HS-27A (cell line): ENCODE measurements at places on chromosomes 11 and 22.

DNA sequence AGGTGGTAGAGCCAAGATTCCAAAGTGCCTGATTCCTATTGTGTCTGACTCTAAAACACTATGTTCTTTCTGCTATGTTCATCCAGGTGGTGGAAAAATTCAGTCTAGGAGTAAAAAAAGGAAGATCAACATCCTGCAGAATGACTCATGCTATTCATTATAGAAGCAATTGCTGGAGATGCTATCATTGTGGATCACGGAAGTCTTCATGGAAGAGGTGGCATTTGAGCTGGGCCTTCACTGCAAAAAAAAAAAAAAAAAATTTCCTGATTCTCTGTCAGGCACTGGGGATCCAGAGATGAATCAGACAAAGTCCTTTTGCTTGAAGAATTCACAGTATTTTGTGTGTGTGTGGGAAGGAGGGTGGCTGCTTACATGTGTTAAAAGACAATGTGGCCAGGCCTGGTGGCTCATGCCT is 1.4 kb upstream of the UVRAG start:
- DNase-seq: no peak

- DNase-seq: no peak
These were observed 24.1 kb upstream of the FEZ1 start for GRCh38 chr11:125519860-125520834.

GRCh38 chr11:68536706-68537105 is 76.2 kb downstream of the PPP6R3 start:
- no peak for DNase-seq

- no peak for DNase-seq
These were observed 78.2 kb downstream of the FAM76B start for GRCh38 chr11:95711162-95711944.

GRCh38 chr22:49676230-49676629 is 151.4 kb downstream of the BRD1 start:
- no peak for DNase-seq

- DNase-seq: no peak
These were observed 396.8 kb downstream of the GUCY1A2 start for GRCh38 chr11:106621484-106621883.

GRCh38 chr11:92384358-92384757 is 159.7 kb downstream of the FAT3 start:
- DNase-seq: no peak

GRCh38 chr22:27780161-27780575 is 21.4 kb downstream of the MN1 start:
- no peak for DNase-seq

GRCh38 chr11:501001-501682 is 5.9 kb downstream of the RNH1 start:
- DNase-seq: no peak

GRCh38 chr11:3434976-3435375 is 56.0 kb upstream of the ZNF195 start:
- no peak for DNase-seq

- no peak for DNase-seq
These were observed 43.1 kb upstream of the CCDC188 start for GRCh38 chr22:20193761-20194494.

- no peak for DNase-seq
These were observed 48.3 kb downstream of the DYNC2H1 start for GRCh38 chr11:103157542-103157941.

DNA sequence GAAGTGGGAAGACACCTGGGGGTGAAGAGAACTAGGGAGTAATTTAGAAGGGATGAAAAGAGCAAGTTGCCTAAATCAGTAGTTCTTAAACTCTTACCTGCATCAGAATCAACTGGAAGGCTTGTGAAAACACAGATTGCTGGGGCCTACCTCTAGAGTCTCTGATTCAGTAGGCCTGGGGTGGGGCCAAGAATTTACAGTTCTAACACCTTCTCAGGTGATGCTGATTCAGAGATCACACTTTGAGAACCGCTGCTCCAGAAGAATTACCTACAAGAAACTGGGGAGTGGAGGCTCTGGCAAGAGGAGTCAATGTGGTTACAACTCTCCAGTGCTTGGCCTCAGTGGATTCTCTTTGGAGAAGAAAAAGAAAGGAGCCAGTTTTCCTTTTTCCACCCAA is 128.7 kb downstream of the C11orf58 start:
- no peak for DNase-seq

GRCh38 chr11:61121192-61121831 is 19.0 kb downstream of the CD5 start:
- DNase-seq: no peak

DNA sequence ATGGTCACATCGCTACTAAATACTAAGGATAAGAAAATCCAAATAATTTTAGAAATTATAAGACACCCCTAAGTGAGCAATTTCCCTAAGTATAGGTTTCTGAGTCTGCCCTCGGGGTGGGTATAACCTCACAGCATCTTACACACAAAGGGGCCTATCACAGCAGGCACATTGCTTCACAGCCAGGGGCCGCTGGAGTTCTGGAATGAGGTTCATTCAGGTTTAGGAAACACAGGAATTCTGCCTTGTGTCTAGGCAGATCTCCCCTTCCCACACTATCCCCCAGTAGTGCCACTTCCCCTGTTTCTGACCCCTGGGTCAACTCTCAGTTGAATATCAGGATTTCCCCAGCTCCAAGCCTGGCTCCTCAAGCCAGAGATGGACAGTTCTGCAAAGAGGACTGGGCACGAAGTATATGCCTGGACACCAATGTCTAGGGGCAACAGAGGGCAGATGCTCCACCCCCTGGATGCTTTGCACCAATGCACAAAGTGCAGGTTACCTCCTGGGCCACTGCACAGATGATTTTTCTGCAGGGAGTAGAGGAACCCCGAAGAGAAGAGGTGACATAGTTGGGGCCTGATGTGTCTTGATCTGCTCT is 11.4 kb downstream of the TUBA8 start:
- no peak for DNase-seq

DNA sequence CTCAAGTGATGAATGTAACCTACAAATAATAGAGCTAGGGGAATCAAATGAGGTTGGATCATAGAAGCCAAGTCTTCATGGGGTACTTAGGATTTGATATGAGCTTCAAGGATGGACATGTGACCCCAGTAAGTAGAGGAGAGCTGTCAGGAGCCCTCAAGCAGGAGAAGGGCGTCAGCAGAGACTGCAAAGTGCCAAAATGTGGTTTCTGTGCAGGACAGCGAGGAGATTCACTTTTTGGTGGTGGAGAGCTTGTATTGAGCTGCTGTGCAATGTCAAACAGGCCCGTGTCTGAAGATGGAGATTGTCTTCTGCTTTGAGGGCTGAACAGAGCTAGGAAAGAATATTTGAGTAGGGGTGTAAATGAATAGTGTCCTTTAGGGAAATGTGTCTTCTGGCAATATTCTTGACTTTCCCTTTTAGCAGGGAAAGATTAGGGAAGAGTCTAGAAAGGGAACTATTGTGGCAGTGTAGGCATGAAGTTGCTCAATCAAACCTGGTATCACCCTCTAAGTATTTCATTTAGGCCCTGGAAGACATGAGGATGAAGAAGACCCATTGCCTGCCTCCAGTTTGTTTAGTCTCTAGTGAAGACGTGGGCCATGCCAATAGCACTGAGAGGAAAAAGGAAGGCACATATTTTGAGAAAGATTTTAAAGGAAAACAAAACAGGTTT is 31.2 kb upstream of the SORL1-AS1 start:
- no peak for DNase-seq

DNA sequence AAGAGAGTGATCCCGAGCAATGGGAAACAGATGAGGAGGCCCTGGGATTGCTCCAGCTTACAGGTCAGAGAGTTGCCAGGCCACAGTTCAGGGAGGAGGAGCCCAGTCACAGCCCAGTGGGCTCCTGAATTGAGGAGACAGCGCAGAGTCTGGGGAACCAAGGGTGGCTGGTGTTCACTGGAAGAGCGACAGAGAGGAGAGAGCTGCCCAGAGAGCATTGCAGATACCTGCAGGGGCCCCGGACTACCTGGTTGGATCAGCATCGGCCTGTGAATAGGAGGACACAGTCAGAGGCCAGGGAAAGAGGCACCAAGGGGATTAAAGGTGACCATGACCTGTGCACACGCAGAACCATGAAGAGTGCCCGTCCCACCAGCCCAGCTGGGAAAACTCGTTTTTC is 648.6 kb downstream of the TBC1D22A start:
- no peak for DNase-seq

DNA sequence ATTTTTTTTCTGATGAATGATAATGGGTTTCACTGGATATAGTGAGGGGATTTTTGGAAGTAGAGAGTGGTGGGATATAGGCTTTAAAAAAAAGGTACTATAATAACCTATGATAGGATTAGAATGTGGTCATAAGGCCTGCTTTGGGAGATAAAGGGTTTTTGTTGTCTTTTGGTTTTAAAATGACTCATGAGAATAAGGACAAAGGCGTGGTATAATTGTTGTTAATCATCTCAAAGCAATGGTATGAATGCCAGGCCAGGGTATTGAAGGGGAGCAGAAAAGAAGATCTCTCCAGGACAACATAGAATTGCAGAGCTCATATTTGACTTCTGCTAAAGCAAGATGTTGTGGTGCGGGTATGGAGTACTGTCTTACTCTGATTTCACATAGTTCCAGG is 579.4 kb downstream of the JRKL start:
- DNase-seq: no peak

DNA sequence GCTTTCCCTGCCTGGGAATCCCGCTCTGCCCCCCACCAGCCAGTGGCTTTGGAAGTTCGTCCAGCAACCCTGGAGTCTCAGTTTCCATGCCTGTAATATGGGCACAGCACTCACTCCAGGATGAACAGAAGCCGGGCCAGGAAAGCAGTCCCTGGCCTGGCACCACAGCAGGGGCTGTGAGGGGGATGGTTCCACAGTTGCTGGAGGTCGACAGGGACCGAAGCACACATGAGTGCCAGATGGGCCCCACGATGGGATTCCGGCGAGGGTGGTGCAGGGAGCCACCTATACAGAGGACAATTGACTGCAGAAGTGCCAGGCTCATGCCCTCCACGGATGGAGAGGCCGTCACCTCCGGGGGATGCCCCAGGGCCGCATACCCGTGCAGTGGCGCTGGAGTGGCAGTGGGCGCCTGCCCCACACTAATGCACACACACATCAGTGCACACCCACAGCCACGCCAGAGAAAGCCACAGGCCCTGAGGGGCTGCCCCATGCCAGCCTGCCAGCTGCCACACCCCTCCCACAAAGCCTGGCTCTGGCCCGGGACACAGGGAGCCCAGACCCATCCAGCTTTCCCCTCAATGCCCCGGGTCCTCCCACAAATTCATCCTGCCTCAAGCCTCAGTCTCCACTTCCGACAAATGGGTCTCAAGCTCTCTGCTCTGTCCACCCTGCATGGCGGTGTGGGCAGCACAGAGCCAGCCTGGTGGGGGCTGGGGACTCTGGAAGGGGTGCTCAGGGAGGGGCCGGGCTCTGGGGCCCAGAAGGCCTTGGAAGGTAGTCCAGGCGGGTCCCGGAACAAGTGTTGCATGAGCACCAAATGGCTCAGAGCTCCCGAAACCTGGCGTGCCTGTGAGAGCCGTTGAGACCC is 9.7 kb downstream of the ASCL2 start:
- DNase-seq: no peak

DNA sequence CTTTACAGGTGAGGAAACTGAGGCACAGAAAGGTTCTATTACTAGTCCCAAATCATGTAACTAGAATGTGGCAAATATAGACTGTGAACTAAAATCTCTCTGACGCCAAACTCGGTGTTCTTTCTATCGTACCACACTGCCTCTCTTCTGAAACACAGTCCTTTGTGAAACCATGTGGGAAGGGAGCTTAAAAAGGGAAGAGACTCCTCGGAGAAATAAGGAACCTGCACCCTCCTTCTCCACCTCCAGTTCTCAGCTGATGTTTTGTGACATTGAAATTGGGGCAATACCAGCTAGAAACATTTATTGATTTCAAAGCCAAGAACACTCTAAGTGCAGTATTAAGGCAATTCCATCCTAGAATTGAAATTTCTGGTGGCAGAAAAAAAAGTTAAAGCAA is 76.4 kb upstream of the DRD2 start:
- DNase-seq: no peak

DNA sequence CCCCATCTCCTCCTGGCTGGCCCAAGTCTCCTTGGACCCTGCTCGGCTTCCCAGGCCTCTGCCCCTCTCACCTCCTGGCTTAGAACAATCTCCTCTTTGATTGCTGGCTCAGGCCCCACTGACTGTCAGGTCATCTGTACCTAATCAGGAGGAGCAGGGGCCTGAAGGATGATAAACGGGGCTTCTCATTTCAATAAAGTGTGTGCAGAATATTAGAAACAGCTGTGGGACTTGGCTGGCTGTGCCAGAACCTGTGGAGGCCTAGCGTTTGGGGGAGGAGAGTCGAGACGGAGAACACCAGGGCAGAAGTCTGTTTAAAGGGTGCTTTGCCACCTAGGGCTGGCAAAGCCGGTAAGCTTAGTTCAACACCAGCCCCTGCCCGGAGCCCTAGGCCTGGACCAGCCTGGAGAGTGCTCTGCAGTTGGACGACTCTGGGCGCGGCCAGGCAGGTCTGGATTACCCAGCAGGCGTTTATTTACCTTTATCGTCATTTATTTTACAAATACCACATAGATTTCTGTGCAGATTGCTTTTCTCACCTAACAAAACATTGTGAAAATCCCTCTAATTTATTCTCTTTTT is 10.1 kb upstream of the VSIG10L2 start:
- no peak for DNase-seq

- DNase-seq: no peak
These were observed 32.3 kb downstream of the ARHGAP42 start for GRCh38 chr11:100719362-100719761.

GRCh38 chr22:46276563-46276962 is 8.8 kb downstream of the TTC38 start:
- no peak for DNase-seq

GRCh38 chr22:37244922-37245722 is 1.1 kb upstream of the RAC2 start:
- no peak for DNase-seq

- peak; percentile 81 for DNase-seq
These were observed 16.0 kb upstream of the BMAL1 start for GRCh38 chr11:13261591-13262061.

GRCh38 chr11:61092280-61092766 is 10.0 kb upstream of the CD5 start:
- no peak for DNase-seq

DNA sequence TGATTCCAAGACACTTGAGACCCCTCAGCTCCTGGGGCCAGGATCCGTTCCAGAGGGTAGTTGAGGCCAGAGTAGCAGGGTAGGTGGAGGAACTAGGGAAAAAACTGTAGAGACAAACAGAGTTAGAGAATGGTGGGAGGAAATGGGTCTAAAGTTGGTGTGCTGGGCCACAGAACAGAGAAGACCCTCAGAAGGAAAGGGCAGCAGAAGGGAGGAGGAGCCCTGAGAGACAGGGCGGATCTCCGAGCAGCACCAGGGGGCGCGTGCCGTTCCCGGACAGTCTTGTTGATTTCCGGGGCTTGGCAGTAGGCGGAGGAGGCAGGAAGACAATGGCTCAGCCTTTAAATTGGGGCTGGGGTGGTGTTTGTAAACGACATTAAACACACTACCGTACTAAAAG is 2.4 kb upstream of the CECR2 start:
- DNase-seq: no peak

GRCh38 chr22:48531761-48532435 is 1295.8 kb downstream of the BRD1 start:
- no peak for DNase-seq

- no peak for DNase-seq
These were observed 720.6 kb upstream of the ANO5 start for GRCh38 chr11:21472261-21472660.

DNA sequence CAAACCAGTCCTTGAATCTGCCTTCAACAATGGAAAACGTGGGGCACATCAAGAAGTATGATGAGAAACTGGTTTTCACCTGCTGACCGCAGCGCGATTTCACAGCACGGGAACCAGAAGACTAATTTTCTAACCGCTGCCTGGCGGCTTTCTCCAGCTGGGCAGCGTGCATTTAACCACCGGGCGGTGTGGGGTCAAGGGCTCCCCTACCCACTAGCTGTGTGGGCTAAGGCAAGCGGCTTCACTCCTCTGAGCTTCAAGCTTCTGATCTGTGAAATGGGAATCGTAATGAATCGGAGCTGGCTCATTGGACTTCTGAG is 4.2 kb downstream of the SHANK2 start:
- no peak for DNase-seq
